Myocyte (in vitro differentiated cells): ENCODE measurements at places on chromosomes 6 and 20.

GRCh38 chr20:51529758-51530157, 12.8 kb downstream of the NFATC2 start:
- no peak for DNase-seq

DNA sequence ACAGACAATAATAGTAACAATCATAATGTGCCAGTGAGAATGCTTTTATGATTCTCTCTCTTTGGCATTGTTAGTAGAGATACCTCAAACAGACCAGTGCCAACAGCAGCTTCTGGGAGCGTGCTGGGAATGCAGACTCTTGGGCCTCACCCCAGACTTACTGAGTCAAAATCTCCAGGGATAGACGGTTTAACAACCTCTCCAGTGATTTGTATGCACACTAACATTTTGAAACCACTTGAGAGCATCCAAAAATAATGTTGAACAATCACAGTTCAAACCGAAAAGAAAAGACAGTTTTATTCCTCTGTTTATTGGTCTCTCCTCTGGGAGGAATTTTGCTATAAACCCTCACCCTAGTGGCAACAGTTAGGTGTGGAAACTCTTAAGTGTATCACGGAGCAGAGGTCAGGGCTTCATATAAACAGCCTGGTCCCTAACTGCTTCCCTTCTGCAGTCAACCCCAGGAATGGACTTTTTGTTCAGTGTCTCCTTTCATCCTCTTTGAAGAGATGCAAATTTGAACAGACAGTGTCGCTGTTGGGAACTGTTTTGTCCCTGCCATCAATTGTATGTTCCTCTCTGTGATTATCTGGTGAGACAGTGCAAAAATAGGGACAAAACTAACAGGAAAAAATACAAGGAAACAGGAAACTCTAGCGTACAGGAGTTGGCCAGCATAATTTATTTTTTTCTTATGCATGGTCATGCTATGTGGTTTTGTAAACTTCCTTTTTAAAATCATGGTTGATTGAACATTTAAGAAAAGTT, 162.4 kb upstream of the BTBD3 start:
- DNase-seq, result no peak

DNA sequence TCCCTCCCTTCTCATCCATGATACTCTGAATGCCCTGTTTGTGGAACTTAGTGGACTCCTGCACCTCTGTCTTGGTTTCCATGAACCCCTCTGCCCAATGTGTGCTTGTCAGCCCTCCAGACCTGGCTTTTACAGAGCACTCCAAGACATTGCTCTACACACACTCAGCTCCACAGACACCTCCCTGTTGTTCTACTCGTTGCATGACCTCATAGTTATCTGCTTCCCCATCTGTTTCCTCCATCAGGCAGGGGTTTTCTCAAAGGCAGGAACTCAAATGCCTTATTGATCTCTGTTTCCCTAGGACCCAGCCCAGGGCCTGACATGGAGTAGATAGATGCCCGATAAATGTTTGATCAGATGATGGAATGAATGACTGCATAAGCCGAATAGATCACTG, 13.3 kb downstream of the PLCG1 start:
- DNase-seq, result no peak

DNA sequence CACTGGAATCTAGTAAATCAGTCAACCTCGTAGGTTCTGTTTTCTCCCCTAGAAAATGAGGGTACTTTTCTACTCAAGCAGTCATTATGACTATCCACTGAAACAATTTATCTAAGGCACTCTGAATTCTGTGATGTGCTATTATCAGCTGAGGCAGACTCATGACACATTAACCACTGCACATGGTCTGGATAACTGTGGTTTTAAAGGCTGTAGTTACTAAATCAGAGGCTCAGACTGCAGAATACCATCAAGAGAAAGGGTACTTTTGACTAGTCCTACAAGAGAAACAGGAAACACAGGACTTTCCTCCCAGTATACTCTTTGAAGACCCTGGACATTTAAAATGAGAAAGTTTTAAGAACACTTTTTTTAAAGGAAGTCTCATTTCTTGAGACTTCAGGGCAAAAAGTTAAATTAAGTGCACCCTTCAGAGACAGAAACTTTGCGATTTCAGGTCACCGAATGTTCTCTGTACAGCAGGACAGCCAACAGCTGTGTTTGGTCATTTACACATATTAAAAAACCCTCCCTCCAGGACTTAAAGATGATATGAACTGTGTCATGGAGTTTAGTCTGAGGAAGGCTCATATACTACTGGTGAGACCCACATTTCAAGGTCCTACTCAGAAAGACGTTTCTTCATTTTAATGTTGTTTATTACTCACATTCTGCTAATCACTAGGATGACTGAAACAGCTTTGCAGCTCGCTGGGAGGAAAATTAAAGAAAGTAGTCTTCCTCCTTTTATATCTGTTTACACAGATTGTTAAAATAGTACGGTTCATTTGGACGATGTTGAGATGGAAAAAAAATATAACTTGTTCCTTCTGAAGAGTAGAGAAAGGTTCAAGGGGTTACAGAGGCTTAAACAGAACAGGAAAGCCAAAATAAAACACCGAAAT, 19.9 kb downstream of the ATXN1 start:
- DNase-seq, result peak; percentile 96

DNA sequence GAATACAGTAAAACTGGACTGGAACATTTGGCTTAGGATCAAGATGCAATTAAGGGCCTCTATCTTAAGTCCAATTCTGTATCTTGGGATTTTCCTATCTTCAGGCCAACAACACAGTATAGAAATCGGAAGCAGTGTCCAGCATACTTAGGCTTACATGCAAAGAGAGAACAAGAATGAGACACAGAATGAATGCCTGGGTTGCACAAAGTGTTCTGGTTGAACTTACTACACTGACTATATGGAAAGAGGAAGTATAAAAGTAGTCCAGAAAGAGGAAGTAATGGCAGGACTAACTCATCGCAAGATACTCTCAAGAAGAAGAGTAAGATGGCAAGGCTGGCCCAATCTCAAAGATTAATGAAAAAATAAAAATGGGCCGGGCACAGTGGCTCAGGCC, 87.6 kb downstream of the BTBD9 start:
- DNase-seq, result no peak

GRCh38 chr6:157996918-157997702, 15.4 kb downstream of the SYNJ2 start:
- no peak for DNase-seq

DNA sequence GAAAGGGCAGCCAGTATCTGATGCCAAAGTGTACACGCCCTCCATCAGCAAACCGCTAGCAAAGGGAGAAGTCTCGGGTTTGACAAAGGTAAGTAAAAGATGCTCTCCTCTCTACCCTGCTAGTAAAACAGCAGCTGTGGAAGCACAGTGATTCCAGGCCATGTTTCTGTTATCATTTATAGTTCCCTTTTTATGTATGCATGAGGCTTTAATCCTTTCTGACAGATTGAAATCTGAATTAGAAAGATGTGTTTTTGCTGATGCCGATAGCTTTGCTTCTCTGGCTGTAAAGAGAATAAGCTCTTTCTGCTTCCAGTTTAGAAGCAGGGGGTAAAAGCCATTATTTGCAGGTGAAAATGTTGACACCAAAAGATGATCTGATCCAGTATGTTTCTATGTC, 392.4 kb upstream of the SOX4 start:
- DNase-seq, result no peak

DNA sequence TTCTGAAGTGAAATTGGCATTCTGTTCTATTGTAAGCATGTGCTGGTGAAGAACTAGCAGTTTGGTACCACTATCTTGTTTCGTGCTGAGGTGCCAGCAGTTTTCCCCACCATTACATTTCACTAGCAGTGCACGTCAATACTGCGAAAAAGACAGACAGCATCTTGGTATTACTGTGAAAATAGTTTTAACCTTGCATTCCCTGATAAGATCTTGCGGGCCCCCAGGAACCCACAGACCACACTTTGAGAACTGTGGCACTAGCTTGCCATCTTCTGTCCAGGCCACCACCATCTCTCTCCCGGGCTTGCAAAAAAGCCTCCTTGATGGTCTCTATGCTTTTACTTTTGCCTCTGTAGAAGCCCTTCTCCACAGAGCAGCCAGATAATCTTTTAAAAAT, 185.7 kb downstream of the BACH2 start:
- no peak for DNase-seq

- no peak for DNase-seq
Measured at GRCh38 chr6:164378330-164378729, 931.1 kb downstream of the C6orf118 start.

- no peak for DNase-seq
Measured at GRCh38 chr20:36773107-36773596, 411 bp downstream of the DSN1 start.

DNA sequence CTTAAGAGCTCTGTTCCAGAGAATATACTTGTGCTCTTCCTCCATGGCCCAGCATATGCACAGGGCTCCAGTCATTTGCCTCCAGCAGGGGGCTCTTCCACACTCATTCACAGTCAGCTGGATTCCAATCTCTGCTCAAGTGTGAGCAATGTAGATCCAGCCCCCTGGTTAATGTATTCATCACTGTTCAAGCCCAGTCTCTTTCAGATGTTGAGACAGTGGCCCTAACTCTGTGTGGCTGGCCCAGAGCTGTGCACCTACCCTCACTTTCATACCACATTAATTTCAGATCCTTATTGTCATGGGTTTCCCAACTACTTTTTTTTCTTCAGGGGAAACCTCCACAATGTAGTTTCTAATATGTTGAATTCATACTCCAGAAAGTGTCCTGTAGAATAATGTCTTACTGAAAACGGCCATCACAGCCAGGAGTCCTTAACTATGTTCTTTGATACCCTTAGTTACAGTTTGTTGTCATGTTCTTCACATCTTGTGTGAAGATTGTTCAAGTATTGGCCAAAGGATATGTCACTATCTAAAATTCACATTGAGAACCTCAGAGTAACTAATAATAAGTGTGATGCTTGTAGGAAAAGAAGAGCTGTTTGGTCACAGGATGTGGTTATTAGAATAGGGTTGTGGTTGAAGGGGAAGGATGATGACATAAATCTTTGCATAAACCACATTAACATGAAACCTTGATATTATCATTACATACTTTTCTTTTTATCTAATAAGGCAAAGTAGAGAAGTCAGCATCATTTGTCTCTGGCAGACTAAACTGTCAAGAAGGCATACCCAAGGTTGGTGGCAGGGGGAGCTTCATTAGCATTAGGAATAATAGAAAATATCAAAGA, 14.4 kb upstream of the HLA-DQA1 start:
- peak; percentile 31 for DNase-seq

DNA sequence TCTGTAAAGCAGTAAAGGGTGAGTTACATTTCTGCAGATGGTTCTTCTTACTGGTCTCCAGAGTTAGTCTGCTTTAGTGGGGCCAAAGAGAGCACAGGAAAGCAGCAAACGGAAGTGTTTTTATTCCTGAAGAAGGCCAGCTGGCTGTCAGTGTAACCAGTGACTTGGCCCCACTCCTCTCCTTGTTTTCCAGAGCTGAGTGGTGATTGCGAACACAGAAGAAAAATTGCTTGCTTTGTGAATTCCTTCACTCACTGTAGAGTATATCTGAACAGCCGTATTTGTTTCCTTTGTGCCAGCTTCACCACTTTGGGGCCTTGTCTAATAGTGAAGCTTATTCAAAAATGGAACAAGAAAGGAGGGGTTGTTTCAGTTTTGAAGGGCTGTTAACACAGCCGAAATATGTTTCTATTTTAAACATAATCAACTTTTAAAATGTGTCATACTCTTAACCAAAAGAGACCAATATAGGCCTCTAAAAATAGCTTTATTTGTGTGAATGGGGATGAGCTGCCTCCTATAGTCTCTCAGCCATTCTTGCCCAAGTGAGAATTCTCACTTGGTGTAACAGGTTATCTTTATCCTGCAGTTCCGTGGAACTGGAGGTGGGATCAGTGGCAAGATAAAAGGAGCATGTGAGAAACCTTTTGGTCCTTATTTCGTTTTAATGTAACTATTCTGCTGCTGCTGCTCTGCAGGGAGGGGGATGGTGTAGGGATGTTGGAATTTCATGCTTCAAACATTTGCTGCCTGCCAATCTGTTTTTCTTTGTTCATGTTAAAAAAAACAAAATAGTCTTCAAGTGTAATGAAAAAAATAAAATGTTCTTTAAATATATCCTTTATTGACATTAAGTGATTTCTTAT, 37.8 kb downstream of the ZC2HC1B start:
- DNase-seq, result peak; percentile 40

DNA sequence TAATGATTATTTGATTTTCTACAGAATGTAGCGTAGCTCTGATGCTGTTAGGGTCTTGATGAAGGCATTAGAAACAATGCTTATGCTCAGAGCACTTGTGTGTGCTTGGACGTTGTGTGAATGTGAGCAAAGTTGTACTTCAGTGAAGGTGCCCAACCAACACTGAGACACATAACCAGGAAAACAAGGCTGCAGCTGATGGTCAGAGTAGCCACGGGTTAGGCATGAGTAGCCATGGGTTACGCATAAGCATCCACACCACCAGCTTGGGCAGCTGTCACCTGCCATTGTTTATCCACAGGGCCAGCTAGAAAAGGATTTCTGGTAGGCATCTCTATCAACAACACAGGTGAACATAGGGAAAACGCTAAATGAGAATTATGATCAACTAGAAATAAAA, 326.6 kb downstream of the NRN1 start:
- DNase-seq, result peak; percentile 75

DNA sequence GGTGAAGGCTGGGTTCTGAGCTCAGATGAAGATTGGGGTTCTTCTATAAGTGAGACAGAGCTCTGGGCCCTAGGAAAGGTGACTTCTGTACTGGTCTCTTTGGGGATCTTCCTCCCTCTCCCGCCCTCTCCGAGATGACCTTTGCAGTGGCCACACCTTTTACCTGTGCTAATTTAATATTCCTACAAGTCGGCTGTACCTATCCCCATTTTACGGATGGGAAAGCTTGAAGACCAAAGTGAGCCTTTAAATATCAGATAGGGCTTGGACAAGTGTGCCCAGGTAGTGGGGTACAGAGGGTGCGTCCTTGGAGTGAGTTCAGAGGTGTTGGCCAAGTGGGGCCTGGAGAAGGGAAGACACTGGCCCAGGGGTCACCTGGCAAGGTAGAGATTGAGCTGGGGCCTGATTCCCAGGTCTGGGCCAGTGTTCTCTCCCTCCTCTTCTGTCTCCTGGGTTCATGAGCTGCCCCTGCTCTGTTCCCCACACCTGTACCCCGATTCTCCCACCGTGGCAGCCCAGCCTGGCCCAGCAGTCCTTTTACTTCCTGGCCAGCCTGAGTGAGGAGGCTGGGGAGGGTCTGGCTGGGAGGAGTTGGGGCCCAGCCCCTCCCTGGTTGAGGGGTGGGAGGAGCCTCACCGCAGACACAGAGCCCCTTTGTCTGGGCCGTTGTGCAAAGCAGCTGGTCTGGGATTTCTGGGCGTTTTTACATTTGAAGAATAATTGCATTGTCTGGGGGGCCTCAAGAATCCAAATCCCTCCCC, 152.1 kb upstream of the RNF24 start:
- DNase-seq, result no peak

DNA sequence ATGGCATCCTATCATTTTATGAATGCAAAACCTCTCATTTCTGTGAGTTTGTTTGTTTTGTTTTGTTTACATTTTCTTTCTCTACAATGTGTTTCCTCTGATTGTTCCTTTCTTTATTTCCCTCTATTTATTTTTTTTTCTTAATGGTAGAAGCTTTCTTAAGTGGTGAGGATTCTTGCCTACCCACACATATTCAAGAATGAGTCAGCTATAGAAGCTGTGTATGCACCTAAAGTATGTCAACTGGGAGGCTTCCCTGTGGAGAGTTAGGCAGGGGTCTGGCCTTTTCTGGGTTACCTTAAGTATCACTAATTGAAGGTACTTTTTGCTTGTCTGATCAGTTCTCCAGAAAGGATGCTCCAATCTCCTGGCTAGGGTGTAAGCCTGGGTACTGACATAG, 354.0 kb downstream of the ESR1 start:
- no peak for DNase-seq
